ENCODE measurements at places on chromosomes 3 and 15.

GRCh38 chr3:124557433-124558232 is 172.6 kb upstream of the UMPS start:
- no peak for DNase-seq

GRCh38 chr3:41199866-41200668 is 762 bp downstream of the CTNNB1 start:
- peak; percentile 32 for DNase-seq

GRCh38 chr3:22176911-22177310 is 425.9 kb upstream of the ZNF385D start:
- DNase-seq: no peak

- DNase-seq: peak; percentile 15
These were observed 66.0 kb downstream of the TRIM69 start for GRCh38 chr15:44802336-44802735.

GRCh38 chr3:172181932-172182586 is 142.7 kb downstream of the FNDC3B start:
- DNase-seq: no peak

GRCh38 chr3:81676706-81677456 is 84.6 kb downstream of the GBE1 start:
- no peak for DNase-seq

- DNase-seq: peak; percentile 40
These were observed 15.3 kb downstream of the FOXP1 start for GRCh38 chr3:71568207-71568606.

DNA sequence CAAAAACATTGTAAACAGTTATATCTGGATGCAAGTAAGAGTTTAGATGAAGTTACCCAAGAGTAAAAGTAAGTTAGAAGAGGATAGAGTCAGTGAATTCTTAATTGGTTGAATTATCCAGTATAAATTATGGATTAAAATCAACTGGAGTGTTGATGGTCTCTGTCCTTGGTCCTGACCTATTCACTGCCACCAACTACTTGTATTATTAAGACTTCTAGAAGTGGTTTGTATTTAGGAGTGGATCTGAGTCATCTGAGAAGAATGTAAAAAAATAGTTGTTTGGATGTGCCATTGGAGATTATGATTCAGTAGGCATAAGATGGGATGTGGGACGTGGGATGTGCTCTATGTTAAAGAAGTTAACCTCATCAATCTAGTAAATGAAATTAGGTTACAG is 86.4 kb downstream of the SYNPR start:
- no peak for DNase-seq

All from naive B cell (primary cell).